ENCODE measurements at places on chromosomes 6 and 20. TPM values are rescaled to one million over a fixed set of nuclear protein-coding genes. Genes with fewer than 3 reads are reported as not detected.

DNA sequence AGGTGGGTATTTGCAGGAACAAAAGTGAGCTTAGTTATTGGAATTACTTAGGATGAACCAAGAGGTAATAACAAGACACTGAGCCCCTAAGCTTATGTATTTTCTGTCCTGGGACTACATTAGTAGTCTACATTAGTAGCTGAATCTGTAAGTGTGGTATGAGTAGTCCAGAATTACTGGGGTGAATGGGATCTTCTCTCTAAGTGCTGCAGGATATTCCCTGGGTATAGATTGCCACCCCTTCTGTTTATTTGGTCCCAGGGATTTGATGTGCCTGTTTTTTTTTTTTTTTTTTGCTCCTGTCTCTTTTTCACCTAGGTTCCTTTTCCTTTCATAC, 5.9 kb downstream of the CD2AP start:
- peaks cover 17% of the 10 kb centered on the region for H3K36me3 ChIP-seq
- peaks cover 45% of the 10 kb centered on the region for H3K4me1 ChIP-seq

GRCh38 chr20:2756056-2756611, 44.3 kb downstream of the CPXM1 start:
- H3K4me1 ChIP-seq: peaks cover 10% of the 10 kb centered on the region
- H3K27me3 ChIP-seq: peaks cover 43% of the 10 kb centered on the region
- no peak overlapping the region for H3K27ac ChIP-seq
- no peaks in the 10 kb centered on the region for H3K36me3 ChIP-seq
- no peak for DNase-seq
- no peak overlapping the region for H3K4me3 ChIP-seq

The TFAP2A gene
- not detected for total RNA-seq

The ROS1 gene
- total RNA-seq: not detected

Measured in activated CD8-positive, alpha-beta T cell treated with anti-CD3 and anti-CD28 coated beads, Interleukin-2, amount 10 ng/mL, durations not matched to agents 7 days and 5 days (primary cell).